ENCODE measurements at places on chromosomes 11 and 22.

DNA sequence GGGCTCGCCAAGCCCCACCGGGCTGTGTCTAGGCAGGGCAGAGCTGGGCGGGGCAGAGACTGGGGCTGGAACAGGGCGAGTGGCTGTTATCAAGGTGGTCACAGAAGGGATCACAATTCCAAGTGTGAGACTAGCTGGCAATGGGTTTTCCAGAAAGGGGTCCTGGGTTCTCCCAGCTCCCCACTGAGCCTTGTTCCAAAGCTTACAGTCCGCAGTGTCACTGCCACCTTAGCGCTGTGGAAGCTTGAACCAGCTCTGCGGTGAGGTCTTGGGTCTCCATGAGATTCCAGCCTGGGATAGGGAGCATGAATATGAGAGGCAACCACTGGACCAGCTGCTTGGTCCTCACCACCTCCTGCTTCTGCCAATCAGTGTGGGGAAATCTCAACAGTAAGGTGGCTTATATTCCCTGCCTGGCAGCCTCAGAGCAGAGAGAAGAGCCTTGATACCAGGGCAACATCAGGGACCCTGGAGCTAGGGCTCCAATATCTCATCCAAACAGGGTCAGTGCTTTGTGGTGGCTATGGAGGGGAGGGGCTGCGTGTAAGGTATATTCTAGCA, 831 bp downstream of the CD44 start:
- DNase-seq = no peak

- no peak for DNase-seq
These were observed 9.1 kb downstream of the ANKK1 start for GRCh38 chr11:113396690-113397089.

- peak; percentile 36 for DNase-seq
These were observed 3.1 kb downstream of the PRDM11 start for GRCh38 chr11:45149483-45150056.

GRCh38 chr11:36586543-36586942, 7.8 kb upstream of the IFTAP start:
- DNase-seq = no peak

GRCh38 chr11:128448981-128449713, 138.2 kb downstream of the ETS1 start:
- no peak for DNase-seq

GRCh38 chr22:19307872-19308271, 16.4 kb upstream of the CLTCL1 start:
- DNase-seq = no peak

DNA sequence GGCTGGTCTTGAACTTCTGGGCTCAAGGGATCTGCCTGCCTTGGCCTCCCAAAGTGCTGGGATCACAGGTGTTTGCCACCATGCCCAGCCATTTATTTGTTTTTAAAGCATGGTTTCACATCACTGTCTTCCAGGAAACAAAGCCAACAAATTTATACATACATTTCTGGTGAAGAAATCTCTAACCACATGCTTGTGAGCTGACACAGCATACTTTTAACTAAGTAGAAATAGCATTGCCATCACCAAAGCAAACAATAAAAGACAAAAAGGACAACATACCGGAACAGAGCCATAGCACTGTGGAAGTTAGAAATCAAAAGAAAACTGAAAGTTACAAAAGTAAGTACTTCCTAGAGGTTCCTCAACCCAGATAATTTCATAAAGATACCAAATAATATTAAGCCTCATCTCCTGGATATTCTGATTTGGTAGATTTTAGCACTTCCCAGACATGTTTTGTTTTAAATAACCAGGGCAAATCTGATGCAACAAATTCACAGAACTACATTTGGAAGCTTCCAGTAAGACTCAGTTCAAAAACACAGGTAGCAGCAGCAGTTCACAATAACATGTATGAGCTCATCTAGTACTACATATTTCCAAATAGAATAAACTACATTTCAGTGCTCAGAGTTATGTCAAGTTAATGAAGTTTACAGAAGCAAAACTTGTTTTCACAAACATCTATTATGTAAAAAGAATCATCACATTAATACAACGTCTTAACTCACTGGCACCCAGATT, 70.6 kb downstream of the RRAS2 start:
- DNase-seq = no peak

DNA sequence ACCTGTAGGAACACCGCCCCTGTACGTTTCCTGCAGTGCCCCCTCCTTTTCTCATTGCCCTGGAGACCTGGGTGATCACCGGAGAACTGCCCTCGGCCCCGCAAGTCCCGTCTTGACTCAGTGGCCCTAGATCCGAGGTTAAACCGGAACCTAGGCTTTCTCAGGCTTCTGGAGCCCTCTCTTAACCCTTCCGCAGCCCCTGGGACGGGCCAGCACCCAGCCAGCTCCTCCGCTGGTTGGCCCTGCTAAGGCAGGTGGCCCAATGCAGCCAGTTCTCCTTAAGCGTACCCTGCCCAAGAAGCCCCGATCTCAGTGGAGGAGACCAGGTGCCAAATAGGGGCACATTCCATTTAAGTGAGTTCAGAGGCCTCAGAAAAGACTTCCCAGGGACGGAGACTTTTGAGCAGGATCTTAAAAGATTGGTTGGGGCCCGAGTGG, 776 bp downstream of the NLRX1 start:
- peak; percentile 79 for DNase-seq

- DNase-seq = peak; percentile 44
These were observed 77.6 kb downstream of the MYO7A start for GRCh38 chr11:77205467-77206263.

GRCh38 chr22:48161298-48161697, 1398.8 kb downstream of the TBC1D22A start:
- DNase-seq = no peak

DNA sequence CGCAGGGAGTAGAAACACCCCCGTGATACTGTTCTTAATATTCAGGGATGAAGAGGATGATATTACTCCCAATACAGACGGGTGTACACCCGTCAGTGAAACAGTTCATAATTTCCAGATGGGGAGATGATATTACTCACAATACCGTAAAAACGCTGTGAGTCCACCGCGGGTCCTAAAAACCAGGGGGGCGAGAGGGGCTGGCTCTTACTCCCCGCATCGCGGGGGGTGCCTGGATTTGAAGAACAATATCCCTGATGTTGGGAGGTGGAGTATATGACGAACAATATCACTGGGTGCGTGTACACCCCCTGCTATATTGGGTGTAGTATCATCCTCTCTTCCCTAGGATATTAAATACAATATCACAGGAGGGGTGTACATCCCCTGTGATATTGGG, 20.5 kb upstream of the APOL5 start:
- DNase-seq = peak; percentile 58

GRCh38 chr22:34281738-34282137, 361.5 kb upstream of the LARGE1 start:
- no peak for DNase-seq

DNA sequence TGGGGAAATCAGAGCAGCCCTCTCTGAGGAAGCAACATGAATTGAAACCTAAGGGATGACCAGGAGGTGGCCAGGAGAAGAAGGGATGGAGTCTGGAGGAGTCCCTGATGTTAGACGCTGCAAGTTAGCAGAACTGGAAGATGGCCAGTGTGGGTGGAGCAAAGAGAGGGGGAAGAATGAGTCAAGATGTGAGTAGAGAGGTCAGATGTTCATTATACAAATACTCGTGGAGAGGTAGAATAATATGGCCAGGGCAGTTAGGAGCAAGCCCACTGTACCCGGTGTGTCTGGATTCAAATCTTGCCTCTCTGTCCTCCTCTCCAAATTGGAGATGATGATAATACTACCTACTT, 242.0 kb downstream of the TENM4 start:
- no peak for DNase-seq

GRCh38 chr11:19405966-19406365, 165.2 kb upstream of the E2F8 start:
- DNase-seq = no peak

DNA sequence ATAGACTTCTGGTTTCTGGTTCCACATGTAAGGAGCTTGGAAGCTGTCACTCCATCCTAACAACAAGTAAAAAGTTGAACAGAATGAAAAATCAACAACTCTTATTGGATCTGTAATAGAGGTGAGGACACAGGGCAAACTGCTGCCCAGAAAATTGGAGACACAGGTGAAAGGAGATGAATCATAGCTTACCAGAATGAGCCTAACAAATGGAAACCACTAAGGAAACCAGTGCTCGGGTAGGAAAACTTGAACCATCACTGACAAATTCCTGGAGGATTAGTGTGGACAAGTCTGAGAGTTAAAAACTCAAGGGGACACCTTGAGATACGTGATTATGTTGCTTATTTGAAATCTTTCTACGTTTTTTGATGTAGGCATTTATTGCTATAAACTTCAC, 52.1 kb downstream of the GDPD4 start:
- DNase-seq = no peak

DNA sequence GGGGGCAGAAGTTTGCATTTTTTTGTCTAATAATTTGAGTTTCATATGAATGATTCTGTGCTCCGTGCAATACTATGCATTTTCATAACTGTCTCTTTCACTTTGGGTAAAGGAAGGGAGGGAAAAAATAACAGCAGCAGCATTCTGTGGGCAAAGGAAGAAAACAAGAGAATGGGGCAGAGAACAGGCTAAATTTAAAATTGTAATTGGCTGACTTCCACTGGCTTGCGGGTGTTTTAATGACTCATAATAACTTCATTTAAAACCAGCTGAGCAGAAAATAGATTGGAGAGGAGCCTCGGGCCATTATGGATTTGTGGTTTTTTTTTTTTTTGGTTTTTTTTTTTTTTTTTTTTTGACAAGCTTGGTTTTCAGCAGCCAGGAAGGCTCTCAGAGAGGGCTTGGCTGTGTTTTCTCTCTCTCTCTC, 107.4 kb downstream of the ZBTB16 start:
- no peak for DNase-seq

GRCh38 chr22:30261134-30261533, 5.5 kb downstream of the OSM start:
- DNase-seq = no peak

GRCh38 chr22:45515676-45516075, 13.0 kb downstream of the FBLN1 start:
- DNase-seq = no peak

DNA sequence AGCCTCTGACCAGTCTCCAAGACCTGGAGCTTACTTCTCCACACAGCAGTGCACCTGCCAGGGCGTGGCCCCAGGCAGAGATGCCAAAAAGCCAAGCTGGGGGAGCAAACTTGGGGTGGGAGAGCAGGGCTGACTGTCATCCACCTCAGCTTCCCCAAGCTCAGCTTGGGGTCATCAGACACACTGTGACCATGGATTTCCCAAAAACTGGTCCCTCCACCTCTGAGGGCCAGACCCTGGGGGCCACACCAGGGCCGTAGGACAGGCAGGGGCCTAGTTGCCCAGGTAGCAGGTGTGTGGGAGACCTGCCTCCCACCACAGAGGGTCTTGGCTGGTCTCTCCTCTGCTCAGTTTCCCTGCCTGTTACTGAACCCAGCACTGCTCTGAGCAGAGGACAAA, 30.6 kb downstream of the ARVCF start:
- no peak for DNase-seq

GRCh38 chr11:131246156-131246555, 124.3 kb upstream of the NTM start:
- no peak for DNase-seq

GRCh38 chr11:44601471-44602370, 36.3 kb downstream of the CD82 start:
- no peak for DNase-seq

DNA sequence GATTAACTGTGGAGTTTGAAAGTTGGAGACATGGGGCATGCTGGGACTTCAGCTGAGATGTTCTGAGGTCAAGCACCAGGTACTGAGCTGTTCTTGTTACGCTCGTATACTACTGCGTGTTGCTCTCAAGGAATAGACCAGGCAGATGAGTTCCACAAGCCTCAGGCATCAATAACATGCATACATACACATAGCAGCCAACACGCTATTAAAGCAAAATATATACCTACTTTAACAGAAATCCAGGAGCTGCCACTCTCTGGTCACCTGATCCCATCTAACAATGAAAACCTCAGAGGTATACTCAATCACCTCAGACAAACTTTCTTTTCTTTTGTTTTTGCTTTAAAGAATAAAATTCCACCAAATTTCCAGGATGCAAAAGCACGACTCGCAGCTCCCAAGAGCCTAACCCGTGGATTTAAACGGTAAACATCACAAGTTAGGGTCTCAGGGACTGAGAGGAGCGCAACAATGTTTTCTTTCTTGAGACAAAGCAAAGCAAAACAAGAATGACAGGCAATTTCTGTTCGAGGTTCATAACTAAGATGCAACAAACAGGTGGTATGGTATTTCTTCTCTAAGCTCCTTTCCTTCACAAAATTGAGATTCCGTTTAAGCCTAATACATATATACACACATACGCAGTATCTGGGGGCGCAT, 16.5 kb downstream of the BLID start:
- no peak for DNase-seq

DNA sequence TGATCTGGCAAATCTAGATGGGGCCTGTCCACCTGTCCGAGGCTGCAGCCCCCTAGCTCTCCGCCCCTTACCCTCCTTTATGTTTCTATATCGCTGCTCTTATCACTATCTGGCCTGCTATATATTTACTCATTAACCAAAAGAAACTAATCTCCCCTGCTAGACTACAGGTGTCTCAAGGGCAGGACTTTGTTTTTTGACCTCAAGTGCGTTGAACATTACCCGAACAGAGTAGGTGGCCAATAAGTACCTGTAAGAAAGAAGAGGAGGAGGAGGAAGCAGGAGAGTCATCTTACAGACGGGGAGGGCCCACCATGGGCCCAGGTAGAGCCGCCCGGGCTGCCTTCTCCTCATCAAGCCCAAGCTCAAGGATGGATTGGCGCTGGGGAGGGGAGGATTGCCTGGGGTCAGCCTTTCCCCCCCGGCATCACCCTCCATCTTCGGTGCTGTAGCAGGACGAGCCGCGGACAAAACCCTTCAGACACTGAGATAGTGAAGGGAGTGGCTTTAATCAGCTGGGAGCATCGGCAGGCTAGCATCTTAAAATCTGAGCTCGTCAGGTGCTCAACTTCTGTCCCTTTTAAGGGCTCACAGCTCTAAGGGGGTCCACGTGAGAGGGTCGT, 1.2 kb upstream of the P2RY6 start:
- peak; percentile 30 for DNase-seq

GRCh38 chr11:119323532-119324033, 6.7 kb upstream of the MCAM start:
- DNase-seq = peak; percentile 94

DNA sequence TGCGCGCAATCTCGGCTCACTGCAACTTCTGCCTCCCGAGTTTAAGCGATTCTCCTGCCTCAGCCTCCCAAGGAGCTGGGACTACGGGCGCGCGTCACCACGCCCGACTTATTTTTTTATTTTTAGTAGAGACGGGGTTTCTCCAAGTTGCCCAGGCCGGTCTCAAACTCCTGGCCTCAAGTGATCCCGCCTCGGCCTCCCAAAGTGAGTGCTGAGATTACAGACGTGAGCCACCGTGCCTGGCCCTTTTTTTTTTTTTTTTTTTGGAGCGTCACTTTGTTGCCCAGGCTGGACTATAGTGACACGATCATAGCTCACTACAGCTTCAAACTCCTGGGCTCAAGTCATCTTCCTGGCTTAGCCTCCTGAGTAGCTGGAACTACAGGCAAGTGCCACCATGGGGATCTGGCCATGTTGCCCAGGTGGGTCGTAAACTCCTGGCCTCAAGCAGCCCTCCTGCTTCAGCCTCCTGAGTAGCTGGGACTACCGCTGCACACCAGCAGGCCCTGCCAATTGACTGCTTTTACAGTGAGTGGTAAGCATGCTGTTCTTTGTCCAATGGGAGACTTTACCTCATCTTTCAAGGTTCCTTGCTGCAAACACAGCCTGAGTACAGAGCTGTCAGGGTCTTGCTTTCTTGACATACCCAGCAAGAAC, 600 bp upstream of the CENPM start:
- DNase-seq = no peak

GRCh38 chr22:45677063-45677462, 5.4 kb downstream of the ATXN10 start:
- DNase-seq = no peak

GRCh38 chr11:125345421-125346178, 150.5 kb downstream of the FEZ1 start:
- DNase-seq = peak; percentile 74

All from activated CD8-positive, alpha-beta memory T cell treated with anti-CD3 and anti-CD28 coated beads, Interleukin-2, amount 50 U/mL, for 48 hours (primary cell).